ENCODE measurements at places on chromosomes 11 and 22.
A peak's percentile ranks its signal among the peaks of the same experiment; 100 is the strongest.

DNA sequence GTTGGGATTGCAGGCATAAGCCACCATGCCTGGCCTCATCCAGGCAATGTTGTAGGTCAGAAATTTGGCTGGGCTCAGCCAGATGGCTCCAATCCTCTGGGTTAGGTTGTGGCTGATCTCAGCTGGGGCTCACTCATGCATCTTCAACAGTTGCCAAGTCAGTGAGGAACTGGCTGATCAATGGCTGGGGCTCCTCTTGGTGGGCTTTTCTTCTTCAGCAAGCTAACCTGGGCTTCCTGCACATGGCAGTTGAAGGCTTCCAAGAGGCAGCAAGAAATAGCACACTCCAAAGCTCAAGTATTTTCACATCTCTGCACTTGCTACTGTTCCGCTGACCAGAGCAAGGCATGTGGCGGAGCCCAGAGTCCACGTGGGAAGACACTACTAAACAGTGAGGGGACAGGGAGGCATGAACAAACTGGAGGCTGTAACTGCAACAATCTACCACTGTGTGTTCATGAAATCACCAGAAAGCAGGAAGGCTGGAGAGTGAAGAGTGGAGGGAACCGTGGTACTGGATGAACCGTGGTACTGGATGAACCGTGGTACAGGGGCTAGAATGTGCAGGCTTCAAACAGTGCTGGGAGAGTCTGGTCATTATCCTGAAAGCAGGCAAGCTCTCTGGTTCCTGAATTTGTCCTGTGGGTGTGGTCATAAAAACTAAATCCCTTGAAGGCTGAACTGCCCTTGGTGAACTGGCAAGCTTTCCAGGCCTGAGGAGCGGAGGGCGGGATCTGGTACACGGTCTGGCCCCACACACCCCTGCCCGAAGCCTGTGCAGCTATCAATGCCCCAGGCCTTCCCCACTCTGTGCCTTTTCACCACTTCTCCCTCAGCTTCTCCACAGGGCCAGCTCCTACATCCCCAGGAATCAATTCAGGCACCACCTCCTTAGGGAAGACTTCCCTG, 20.2 kb downstream of the CHST1 start:
- no peak for DNase-seq

DNA sequence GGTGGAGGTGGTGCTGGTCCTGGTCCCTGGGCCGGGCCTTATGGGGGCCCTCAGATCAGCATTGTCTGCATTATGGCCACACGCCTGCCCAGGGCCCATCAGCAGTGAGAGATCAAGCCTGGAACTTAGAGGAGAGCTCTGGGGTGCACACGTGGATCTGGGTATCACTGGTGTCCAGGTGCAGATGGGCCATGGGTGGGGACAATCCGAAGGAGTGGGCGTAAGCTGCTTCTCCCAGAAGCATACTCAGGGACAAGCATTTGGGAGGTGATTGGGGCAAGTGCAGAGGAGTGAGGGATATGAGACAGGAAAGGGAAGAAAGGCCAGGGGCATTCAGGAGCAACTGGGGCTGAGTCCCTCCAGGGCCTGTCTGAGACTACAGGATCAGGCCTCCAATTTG, 84.3 kb downstream of the CSNK2A3 start:
- no peak for DNase-seq

DNA sequence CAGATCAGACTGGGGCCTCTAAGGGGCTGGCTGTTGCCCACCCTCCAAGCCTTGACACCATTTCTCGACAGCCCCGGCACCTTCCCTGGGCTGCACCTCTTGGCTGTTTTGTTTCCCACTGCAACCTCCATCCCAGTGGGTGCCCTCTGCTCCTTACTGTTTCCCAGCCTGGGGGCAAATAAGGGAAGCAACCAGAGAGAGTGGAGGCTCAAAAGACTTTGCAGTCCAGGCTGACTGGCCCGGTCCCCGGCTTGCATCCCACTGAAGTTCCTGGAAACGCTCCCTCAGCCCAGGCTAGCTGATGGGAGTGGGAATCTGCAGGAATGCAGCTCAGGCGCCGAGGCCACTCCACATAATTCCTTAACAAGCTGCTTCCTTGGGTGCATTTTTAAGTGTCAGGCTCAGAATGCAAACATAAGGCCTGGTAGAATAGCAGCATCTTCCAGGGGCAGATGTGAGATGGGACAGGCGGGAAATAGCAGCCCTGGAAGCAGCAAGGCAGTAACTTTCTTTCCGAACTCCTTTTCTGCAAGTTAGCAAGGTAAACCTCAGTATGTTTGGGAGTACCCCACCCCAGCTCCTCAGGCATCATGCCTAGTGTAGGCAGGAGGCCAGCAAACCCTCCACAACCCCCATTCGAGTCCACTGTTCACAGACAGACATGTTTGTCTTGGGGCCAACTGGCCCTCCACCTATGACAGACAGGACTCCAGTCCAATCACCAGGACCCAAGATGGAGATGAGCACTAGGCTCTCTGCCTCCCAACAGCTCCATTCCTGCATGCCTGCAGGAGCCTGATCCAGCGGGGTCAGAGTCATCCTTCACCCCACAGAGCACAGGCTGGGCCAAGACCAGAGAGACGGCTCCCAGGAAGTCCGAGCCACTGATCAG, 39.3 kb downstream of the RPL27A start:
- peak; percentile 41 for DNase-seq

DNA sequence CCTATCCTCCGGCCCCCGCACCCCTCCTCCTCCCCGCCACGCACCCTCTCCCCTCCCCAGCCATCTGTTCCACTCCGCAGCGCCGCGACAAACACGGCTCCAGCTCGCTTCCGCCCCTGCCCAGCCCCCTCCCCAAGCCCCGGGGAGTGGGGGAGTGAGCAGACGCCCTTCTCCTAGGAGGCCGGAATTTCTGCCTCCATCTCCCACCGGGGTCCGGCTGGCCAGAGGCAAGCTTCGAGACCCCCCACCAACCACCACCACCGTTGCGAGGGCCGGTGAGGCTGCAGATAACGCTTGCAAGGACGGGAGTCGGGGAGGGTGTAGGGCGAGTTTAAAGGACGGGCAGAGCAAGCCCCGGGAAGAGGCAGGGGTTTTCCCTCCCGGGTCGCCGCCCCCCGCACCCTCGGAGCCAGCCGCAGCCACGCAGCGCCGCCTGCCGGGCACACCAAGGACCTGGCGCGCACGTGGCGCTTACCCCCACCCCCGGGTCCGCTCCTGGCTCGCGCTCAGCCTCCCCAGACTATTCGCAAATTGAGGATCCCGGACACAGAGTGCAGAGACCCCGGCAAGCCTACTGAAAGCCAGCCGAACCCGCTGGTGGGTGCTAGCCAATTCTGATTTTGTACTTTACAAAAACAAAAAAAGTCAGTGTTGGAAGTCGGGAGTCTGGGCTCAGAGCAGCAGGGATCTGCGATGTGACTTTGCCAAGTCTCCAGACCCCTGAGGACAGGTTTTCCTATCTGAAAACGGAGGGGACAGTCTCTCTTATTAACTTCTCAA, 22.6 kb downstream of the RTN4RL2 start:
- no peak for DNase-seq

DNA sequence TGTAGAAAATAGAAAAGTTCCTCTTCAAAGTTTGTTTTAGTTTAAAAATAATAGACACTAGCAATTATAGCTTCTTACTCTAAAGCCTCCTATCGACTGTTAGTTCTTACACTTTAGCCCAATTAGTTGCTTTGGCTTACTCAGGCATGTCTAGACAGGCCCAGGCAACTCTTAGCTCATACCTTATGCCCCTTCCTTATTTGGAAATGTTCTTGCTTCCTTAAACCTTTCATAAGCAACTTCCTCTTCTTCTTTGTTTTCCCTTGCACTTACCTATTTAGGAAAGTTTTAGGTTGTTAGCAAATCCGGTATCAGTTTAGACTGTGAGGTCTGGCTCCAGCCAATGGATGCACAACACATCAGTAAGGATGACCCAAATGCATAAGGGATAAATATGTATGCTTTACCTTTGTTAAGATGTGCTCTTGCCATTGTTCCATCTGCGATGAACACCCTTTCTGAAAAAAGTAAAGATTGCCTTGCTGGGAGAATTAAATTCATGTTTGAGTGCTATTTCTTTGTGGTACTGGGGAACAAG, 1277.5 kb upstream of the CNTN5 start:
- peak; percentile 61 for DNase-seq

DNA sequence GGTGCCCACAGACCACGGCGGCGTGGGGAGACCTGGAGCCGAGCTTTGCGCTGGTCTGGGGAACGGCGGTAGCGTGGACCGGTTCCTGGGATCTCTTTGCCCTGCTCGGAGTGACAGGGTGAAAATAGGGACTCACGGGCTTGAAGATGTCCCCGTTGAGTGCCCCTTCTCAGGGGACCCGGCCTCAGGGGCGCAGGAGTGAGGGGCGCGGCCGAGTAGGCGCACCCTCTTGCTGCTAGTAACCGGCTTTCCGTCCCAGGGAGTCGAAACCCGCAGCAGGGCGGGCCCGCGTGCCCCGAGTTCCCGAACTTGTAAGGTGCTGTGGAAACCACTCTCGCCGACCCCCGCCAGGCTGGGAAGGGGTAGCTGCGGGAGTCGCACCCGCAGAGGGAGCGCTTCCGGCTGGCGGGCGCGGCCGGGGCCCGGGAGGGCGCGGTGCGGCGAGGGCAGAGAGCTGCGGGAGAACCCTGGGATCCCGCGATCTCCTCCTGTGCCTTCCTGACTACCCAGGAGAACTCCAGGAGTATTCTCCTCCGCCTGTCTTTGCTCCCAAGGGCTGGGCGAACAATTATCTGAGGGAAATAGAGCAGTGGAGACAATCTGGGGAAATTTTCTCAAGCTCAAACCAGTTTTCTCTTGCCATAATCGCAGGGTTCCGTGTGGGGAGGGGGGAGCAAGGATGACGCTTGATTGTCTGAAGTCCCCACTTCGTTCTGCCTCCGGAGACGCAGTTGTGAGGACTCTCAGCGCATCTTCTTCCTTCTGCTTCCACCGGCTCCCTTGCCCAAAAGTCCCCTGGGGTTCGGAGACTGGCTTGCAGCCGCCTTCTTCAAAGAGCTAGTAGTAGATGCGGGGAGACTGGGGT, 666 bp downstream of the NELL1 start:
- no peak for DNase-seq

DNA sequence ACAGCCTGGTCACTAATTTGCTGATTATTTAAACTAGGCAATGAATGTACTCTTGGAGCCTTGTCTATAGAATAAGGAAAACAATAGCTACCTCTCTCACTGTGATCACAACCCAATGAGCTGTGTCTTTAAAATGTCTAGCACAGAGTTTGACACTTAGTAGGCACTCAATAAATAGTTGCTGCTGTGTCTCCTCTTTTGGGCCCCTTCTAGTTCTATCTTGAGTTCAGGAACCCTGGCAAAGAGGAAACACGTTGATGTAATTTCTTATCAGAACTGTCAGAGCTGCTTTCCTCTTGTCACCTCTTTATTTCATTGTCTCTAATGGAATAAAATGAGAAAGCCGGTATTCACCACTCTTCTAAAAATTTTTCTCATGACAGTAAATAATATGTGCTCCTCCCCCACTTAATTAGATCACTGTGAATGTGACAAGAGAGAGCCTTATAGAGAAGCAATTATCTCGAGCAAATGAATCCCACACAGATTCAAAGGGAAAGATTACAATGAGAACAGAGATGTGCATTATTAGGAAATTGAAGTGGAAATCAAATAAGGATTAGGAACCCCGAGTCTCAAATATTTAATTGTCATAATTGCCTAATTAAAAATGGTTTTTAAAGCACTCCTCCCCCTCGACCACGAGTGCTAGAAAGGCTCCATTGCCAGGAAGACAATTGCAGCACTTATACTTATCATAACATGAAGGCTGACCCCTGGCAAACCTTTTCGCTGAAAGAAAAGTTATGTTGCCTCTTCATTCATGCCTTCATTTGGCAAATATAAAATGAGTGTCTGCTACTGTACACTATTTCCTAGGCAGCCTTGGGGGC, 175.0 kb upstream of the BDNF start:
- DNase-seq = no peak

DNA sequence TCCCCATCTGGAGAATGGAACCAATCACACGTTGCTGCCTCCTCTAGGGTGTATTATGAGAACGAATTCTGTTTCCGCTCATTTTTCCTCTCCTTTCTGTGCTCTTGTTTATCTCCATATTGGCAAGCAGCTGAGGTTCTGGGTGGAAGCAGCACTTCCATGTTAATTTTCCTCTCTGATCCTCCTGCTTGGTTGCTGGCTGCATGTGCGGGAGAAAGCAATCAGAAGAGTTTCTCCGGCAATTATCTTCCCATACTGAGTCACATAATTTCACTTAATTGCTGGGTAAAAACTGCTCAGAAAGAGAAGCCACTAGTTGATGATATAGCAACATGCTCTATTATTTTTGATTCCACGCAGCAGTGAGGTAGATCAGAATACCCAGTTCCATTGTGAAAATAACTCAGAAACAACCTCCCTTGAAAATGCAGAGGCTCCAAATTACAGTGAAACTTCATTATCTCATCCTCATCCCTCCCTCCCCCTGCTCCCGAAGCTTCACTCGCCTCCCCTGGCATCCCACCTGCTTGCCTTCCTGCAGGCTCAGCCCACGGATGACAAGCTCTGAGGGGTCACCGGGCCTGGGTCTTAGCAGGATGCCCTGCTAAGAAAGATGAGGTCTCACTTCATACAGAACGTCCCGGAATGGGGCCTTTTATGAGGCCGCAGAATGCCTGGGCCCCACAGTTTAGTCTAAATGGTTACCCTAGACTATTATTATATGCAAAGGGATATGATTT, 20.4 kb downstream of the FXYD6 start:
- DNase-seq = no peak

DNA sequence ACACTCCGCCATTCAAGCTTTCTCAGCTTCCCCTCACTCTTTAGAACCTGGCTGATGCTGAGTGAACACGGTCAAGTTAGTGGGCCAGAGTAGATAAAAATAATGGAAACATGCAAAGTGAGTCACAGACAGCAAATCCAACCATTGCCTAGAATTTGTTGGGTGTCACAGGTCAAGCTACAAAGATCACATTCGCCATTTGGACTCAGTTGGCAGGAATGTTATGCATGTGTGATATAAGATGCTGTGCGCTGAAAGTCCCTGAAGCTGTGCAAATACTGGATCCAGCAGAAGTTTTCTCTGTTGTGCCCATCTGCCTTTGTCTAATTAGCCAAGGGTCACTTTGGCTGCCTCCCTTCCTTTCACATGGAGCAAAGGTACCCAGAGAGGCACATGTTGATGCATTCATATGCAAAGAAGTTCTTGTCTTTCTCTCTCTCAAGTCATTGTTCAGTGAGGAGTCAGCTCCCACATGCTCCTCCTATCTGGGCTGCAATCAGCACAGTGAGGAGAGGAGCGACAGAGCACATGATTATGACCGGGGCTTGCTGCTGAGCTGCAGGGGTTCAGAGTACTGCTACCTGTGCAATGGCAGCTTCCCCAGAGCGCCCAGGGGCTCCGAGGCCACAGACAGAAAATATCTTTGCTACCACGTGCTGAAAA, 39.7 kb downstream of the FLI1 start:
- peak; percentile 34 for DNase-seq

- DNase-seq = no peak
Measured at GRCh38 chr11:124233376-124233775, 7.5 kb upstream of the OR8G1 start.

- DNase-seq = no peak
Measured at GRCh38 chr11:20611892-20612291, 12.5 kb downstream of the SLC6A5 start.

- no peak for DNase-seq
Measured at GRCh38 chr22:27930331-27931060, 11.4 kb upstream of the PITPNB start.
